A549 treated with CORT108297 at 1 μM for 4 hours (cell line): ENCODE measurements at places on chromosomes 5 and 9. TPM values are rescaled to one million over a fixed set of nuclear protein-coding genes. Genes with fewer than 3 reads are reported as not detected.

Gene CD72
- 0.06 to 0.18 TPM (median 0.12 TPM) in 4 of 5 replicates, not detected in the other for total RNA-seq

Gene PCDHGA5
- total RNA-seq = 0.07 to 0.24 TPM (median 0.15 TPM) in 5 replicates

Gene CYSRT1
- 2.7 to 5.0 TPM (median 4.3 TPM) in 5 replicates for total RNA-seq

Gene LRRC14B
- total RNA-seq = not detected in 5 replicates
